ENCODE measurements at places on chromosomes 12 and 14.

DNA sequence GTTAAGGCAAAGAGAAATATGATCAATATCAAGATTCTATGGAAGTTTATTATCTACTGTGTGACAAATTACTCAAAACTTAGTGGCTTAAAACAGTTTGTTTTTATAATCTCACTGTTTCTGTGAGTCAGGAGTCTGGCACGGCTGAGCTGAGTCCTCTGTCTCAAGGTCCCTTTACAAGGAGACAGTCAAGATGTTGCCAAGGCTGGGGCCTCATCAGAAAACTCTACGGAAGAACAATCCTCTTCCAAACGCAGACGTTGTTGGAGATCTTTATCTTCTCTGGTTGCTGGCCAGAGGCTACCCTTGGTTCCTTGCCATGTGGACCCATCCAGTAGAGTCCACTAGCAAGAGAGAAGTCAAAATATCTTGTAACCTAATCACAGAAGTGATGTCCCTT is 100.6 kb upstream of the CCND2 start:
- no peak for DNase-seq

GRCh38 chr12:56682323-56682722 is 5.8 kb downstream of the PTGES3 start:
- no peak for DNase-seq

DNA sequence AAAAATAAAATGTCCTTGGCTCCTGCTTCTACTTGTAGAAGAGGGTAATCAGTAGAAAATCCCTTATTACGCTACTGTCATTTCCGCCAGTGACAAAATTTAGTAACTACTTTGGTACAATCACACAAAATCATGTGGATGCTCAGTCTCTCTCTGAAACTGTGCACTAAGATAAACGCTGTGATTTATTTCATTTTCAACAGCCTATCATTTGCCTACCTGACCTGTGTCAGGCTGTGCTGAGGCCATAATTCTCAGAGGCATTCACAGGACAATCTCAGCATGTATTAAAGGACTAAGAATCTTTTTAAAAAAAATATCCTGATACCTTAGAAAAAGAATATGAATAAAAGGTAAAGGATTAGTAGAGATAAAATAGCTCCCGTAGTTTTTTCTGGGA is 226.0 kb downstream of the RASSF9 start:
- no peak for DNase-seq

GRCh38 chr14:95471016-95471415 is 45.4 kb downstream of the SYNE3 start:
- DNase-seq, result no peak

Data from stimulated activated CD4-positive, alpha-beta T cell treated with anti-CD3 and anti-CD28 coated beads, TNF-alpha, amount 100 ng/mL, for 48 hours (primary cell).